ENCODE measurements at places on chromosomes 16 and 17. TPM values are rescaled to one million over a fixed set of nuclear protein-coding genes. Genes with fewer than 3 reads are reported as not detected.

DNA sequence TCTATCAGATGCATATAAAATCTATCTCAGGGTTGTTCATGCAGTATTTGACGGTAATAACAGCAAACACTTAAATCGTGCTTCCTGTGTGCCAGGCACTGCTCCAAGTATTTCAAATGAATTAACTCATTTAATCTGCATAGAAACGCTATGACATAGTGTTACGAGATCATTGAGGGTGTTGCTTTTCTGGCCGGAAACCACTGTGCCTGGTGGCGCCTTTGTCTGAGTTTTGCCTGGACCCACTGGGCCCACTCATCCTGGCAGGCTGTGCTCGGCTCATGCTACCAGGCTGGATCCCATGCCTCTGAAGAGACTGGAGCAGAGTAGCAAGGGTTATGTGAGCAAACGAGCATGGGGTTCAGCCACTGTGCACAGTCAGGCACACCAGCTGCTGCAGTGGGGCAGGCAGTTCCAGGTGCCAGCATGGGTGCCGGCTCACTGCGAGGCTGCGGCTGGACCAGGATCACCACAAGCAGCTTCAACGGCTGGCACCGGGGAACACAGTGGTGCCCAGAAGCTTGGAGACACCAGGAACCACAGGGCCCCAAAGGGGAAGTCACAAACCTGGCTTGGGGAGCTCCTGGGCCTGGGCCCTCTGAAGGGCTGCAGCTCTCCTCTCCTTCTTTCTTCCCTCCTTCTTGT lies 45.9 kb upstream of the CLEC19A start:
- no peak for DNase-seq

DNA sequence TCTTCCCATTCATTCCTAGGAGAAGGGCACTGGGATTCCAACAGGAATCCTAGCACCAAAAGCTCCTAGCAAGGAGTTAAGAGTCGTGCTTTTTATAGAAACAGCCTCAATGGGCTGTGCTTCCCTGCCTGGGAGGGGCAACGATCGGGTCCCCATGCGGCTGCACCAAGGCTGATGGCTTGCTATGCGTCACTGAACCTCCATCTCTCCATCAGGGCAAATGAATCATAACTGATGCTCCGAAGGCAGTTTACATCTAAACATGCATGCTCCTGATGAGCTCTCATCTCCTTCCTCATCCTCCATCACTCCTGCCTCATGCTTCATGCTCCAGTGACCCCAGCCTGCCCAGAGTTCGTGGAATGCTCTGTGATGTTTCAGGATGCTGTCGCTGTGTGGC lies 270.5 kb downstream of the FOXL1 start:
- no peak for DNase-seq

DNA sequence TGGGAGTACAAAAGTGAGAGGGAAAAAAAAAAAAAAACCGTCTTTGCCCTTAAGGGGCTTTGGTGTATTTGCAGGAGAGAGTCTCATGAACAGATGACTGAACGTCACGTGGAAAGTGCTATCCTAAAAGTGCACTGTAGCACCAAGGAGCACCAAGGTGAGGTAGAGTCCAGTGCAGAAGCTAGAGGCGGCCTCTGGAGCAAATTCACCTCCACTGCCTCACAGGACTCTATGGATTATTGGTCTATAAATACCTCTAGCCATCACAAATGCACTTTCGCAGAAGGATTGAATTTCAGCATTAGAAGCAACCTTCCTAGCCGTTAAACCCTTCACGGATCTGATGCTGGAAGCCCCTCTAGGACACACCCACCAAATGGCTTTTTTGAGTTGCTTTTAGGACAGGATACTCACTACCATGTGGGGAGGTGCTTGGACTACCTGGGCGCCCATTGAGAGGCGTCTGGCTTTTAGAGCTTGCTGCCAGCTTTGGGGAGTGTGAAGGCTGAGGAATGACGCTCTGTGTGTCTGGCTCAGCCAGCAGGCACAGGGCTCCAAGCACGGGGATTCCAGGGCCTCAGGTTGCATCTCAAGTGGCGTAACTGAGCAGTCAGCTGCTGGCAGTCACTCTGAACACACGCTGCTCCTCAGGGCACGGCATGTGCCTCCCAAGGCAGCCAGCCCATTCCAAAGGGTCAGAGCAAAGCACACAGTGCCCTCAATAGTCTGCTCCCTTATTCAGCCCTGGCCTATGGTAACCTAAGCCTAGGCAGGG lies 52.7 kb downstream of the CDRT4 start:
- no peak for DNase-seq

GRCh38 chr16:12395268-12395667 lies 408.4 kb downstream of the CPPED1 start:
- DNase-seq, result no peak

DNA sequence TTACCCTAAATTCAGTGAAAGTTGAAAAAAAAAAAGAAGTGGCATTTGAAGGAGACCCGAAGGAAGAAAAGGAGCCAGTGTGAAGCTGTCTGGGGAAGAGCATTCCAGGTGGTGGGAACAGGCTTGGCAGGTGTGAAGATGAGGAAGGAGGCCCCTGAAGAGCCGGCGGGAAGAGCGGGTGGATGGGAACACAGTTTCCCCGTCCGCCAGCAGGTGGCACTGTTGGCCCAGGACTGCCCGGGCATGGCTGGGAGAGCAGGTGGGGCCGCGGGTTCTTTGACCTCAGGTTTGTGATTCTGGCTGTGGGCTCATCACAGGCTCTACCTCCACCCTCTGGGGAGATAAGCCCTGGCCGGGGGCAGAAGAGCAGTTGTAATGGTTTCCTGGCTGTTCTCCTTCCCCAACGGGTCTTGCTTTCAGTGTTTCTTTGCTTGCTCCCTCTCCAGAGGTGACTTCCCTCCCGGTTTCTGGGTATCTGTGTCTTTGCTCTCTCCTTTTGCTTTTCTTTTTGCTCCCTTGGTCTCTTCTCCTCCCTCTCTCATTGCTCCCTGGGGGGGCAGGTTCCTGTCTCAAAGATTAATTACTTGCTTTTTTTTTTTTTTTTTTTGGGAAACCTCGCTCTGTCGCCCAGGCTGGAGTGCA lies 32.3 kb downstream of the RAP1GAP2 start:
- peak; percentile 73 for DNase-seq

The KRT33A gene
- total RNA-seq, result not detected

DNA sequence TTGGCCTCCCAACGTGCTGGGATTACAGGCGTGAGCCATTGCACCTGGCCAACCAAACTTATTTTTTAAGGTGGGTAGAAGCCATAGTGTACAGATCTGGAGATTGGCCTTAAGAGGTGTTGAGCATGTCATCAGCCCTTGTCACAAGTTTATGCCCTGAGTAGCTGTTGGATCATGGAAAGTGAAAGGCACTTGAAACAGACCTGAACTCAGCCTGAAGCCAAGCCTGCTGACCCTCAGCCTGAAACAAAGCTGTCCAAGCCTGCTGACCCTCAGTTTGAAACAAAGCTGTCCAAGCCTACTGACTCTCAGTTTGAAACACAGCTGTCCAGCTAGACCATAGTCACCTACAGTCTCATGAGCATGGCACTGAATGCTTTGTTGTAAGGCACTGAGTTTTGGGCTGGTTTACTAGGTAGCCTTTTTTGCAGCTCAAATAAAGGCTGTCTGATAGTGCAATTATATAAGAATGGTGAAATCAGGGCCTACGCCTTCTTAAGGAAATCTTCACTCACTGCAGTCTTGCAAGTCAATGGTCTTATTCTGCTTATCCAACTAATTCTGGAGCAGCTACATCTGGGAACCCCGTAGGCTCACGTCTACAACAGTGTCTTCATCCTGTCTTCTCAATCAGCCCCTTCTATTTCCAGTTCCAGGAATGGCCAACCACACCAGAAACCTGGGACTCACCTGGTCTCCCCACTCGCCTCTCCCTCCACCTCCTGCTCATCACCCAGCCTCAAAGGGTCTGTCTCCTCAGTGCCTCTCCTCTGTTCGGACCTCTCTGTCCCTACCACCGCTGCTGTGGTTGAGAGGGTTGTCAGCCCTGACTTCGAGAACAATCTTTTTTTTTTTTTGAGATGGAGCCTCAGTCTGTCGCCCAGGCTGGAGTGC lies 2.9 kb upstream of the NPIPB15 start:
- no peak for DNase-seq

The RNF227 gene
- 10.9 TPM for total RNA-seq

DNA sequence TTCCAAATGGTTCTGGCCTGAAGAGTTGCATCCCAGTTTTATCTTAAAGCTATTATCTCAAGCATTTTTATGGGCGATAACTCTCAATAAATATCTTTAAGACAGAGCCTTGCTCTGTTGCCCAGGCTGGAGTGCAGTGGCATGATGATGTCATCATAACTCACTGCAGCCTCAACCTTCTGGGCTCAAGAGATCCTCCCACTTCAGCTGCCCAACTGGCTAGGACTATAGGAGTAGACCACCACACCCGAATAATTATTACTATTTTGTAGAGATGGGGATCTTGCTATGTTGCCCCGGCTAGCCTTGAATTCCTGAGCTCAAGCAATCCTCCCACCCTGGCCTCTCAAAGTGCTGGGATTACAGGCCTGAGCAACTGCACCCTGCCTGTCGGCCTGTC lies 26.1 kb upstream of the CYTH1 start:
- DNase-seq, result no peak

GRCh38 chr17:55265311-55266021 lies 706 bp downstream of the HLF start:
- no peak for DNase-seq

GRCh38 chr16:81265658-81266451 lies 27.4 kb downstream of the BCO1 start:
- no peak for DNase-seq

GRCh38 chr17:73738751-73739575 lies 94.7 kb upstream of the SDK2 start:
- no peak for DNase-seq

DNA sequence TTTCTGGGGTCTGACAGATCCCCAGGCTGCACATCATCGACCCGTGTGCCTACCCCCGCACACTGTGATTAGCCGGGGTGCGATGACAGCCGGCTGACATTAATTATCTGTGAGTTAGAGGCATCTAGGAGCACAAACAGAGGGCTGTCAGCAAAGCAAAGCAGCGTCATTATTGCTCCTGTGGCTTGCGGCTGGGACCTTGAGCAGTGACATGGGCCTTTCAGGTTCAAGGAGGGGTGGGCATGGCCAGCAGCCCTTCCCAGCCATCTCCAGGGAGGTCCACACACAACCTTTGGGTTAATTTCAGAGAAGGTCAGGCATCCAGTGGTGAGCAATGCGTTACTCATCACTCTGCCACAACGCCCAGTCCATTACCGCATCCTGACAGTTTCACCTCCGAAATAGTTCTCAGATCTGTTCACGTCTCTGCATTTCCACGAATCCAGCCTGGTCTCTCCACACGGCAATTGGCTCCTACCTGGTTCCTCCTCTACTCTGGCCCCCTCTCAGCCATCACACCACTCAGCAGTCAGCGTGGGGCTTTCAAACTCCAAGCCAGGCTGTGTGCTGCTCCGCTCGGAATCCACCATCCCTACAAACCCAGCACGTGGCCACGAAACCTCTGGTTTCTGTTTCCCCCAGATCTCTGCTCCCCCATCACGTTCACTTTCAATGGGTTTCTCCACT lies 249.7 kb upstream of the C16orf82 start:
- DNase-seq, result no peak

The PRKCB gene
- 15.5 TPM for total RNA-seq

DNA sequence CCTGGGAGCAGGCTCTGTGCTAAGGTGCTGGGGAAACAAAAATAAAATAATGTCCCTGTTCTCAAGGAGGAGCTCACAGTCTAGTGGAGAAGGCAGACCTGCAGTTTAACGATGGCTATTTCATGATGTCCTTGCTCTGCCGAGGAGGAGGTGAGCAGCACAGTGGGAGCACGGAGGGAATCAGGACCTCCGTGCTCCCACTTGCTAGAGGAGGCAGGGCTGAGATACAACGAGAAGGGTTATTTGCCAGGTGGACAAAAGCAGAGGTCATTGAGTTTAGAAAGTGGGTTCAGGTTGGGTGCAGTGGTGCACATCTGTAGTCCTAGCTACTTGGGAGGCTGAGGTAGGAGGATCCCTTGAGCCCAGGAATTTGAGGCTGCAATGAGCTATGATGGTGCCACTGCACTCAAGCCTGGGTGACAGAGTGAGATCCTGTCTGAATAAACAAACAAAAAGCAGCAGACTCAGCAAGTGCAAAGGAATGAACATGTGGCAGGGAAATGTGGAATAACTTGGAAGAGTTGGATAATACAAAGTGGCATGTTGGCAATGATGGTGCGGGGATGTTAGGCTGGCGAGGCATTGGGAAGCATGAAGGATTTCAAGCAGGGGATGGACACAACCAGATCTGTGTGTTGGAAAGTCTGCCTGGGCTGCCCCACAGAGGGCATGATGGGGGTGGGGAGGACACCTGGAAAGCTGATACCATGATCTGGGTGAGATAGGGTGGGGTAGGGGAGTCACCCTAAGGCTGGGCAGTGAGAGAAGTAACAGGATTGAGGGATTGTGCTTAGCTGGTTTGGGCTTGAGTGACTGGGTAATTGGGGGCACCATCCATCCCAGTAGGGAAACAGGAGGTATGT lies 12.8 kb upstream of the TNS4 start:
- DNase-seq, result no peak

The SLC16A11 gene
- total RNA-seq, result 0.60 TPM

The BRIP1 gene
- total RNA-seq, result 0.79 TPM

DNA sequence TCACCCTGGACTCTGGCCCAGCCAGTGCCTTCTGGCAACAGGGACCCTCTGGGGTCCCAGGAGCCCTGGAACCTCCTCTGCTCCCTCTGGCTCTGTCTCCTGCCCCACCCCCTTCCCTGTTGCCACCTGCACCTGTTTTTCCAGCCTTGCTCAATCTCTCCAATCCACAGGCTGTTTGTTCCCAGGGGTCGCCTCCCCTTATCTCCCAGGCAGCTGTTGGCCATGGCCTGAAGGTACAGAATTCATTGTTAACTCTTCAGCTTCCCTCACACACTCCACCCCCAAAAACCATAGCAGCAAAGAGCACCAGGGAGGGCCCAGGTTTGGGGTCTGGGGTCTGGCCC lies 39.3 kb upstream of the TOB1 start:
- no peak for DNase-seq

- no peak for DNase-seq
These were observed 52.7 kb downstream of the LMF1 start for GRCh38 chr16:918068-918467.

DNA sequence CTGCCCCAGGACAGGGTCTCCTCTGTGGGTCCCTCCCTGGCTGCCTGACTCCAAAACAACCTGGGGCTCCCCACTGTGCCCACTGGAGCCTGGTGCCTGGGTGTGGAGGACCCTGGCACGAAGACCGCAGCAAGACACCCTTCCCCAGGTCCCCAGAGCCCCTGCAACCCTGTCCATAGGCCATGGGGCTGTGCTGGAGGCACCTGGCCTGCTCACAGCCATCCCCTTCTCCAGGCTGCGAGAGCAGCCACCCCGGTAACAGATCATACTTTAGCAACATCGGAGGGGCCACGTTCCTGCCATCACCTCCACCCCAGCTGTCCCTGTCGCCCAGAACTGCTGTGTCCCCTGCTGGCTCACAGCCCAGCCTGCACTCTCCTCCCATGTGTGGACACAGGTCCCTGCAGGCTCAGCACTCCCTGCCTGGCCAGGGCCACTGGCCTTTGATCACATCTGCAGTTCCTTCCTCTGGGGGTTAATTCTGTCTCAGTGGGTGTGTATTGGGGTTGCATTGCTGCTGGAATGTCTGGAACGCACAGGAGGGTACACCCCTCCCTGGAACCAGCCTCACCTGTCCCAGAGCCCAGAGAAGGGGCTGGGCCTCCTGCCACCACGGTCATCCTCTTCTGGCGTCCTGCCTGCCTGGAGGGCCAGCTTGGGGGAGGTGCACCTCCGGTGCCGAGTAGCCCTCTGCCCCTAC lies 12.2 kb downstream of the PPL start:
- no peak for DNase-seq

- no peak for DNase-seq
These were observed 377.5 kb upstream of the DYNLRB2 start for GRCh38 chr16:80163339-80163738.

GRCh38 chr17:47304186-47304585 lies 19.6 kb upstream of the EFCAB13 start:
- DNase-seq, result no peak
